ENCODE measurements at places on chromosomes 12 and 14.

- DNase-seq = no peak
Measured at GRCh38 chr12:55822228-55822627, 4.4 kb downstream of the ORMDL2 start.

- DNase-seq = no peak
Measured at GRCh38 chr12:90562671-90563070, 392.3 kb downstream of the CCER1 start.

DNA sequence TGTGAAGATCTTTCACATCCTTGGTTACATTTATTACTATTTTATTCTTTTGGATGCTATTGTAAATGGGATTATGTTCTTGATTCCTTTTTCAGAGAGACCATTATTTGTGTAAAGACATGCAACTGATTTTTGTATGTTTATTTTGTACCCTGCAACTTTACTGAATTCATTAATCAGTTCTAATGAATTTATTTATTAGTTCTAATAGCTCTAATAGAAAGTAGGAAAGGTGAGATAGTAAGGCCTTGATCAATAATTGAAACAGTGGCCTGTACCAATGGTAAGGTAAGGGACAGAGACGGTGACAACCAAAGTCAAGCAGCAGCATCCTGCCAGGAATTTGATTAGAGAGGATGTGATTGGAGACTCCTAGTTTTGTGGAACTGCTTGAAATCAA lies 224.1 kb downstream of the PHLDA1 start:
- no peak for DNase-seq

DNA sequence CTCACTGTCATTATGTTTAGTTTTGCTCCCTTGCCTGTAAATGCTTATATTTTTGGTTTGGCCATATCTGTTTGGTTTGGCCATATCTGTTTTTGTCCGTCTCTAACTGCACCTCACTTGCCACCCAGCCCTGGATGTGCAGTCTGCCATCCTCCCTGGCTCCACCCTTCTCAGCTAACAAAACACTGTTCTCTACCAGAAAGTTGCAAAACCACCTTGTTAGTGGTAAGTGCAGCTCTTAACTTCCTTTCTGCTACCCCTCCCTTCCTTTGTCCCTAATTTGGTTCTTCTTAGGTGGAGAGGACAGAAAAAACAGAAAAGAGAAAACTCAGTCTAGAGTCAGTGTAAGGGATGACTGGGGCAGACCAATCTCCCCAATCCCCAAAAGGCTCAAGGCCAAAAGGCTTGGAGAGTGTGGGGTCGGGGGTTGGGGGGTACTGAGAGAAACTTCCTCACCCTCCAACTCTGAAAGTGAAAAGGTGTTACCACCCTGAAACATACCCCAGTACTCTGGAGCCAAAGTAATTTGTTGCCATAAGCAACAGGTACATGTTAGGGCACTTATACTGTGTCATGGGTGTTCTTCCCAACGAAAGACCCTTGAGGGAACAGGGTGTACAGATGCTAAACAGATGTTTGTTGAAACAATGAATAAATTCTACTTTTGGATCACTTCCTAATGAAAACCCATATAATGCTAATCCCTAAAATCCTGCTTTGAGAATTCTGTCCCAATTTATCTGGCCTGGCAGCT lies 5.0 kb downstream of the BIN2 start:
- DNase-seq = no peak

DNA sequence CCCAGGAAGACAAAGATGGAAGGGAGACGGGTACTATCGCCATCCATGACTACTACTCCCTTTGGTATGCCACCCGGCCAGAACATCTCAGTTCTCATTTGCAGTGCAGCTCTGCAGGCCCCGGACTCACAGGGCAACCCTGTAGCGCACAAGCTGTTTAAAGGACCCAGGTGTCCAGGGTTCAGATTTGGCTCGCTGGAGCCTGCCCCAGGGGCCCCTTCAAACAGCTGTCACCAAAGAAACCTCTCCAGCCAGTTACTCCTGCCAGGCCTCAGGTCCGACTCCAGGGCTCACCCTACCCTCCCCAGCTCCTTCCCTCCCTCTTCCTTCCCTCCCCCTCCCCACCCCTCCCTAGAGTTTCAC lies 5.5 kb upstream of the CHD4 start:
- DNase-seq = no peak

- no peak for DNase-seq
Measured at GRCh38 chr14:69093631-69094421, 59.1 kb downstream of the DCAF5 start.

GRCh38 chr12:1369938-1370500 lies 224.4 kb downstream of the FBXL14 start:
- DNase-seq = no peak

DNA sequence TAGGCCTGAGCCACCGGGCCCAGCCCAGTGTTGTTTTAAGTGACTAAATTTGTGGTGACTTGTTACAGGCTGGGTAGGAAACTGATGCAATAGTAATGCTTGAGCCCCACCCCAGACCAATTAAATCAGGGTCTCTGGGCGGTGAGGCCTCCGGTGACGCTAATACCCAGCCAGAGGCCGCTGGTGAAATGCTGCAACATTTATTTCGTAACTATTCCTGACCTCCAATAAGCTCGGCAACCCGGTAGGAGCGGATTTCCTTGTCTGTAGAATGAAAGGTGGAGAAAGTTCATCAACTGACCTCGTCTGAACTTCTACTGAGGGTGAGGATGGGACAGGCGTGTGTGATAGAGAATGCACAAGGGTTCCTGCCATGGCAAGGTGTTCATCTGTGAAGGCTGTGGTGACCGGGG lies 42.3 kb downstream of the FZD10 start:
- no peak for DNase-seq

GRCh38 chr12:106248312-106248845 lies 559 bp upstream of the CKAP4 start:
- no peak for DNase-seq

DNA sequence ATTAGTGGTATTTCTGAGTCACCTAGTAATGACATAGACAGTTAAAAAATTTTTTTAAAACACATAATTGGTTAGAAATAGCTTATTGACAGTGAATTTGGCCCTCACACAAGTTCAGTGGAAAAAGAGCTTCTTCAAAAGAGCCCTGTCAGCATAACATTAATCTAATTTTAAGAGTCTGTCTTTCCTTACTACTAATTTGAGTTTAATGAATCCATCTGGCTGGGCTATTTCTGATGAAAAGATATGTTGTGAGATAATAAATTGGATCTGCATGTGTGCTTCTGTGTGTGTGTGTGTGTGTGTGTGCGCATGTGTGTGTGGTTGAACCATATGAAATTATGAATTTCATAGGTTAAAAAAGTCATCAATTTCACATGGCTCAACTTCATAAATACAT lies 1045.2 kb downstream of the FLRT2 start:
- no peak for DNase-seq

DNA sequence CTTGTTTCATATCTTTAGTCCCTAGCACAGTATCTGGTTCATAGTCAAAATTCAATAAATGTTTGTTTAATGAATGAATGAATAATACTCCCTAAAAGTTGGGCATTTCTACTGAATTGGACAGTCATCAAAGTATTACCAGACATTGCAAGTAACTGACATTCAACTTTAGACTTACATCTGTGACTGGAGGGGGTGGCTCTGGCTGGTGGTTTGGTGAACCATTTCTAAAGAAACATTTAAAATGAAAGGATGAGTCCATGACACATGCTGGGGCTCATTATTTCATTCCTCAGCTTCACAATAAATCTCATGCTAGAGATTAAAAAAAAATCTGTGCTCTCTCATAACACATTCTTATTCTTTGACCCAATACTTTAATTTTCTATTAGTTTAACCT lies 20.6 kb upstream of the CSRNP2 start:
- DNase-seq = no peak

- no peak for DNase-seq
Measured at GRCh38 chr14:104898870-104899510, 25.7 kb upstream of the PLD4 start.

- DNase-seq = no peak
Measured at GRCh38 chr14:94636744-94637412, 24.7 kb downstream of the SERPINA3 start.

GRCh38 chr12:14834509-14834908 lies 8.8 kb downstream of the ART4 start:
- no peak for DNase-seq

DNA sequence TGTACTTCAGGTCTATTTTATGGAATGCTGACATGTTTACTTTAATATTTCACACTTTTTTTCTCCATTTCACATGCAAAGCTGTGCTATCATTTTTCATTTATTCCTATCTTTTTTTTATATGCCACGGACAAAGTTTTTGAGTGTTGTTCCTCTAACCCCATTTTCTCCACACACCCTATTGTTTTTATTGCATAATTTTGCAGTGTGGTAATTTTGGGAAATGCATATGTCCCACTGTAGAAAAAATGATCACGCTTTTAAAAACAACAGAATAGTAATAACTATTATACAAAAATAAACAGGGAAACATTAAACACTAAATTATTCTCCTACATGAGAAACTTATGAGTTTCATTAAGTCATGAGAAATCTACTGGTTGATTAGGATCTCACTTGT lies 14.2 kb downstream of the ZFC3H1 start:
- DNase-seq = no peak

DNA sequence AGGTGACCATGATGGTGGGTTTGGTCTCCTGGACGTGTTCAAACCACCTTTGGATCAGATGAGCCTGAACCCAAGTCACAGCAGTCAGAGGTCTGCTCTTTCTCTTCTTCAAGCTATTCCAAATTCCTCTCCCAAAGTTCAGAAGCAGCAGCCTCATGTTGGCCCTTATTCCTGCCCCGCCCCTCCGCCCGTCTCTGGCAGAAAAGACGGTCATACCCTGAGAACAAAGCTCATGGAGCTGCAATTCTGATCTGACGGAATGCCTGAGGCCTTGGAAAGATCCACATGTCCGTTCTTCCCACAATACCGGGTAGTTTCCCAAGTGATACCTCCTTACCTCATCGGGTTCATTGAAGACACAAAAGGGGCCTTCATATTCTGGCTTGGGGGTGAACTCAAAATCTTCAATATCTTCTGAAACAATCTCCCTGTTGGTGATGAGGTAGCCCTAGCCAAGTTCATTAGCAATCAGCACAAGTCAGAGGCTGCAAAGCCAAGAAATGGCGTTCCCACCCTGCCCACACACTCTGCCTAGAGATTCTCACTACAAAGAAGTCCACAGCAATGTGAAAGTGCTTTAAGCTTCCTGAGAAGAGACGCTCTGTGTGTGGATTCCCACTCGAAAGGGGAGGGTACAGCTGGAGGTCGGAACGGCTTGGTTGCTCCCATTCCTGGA lies 11.2 kb downstream of the POLE start:
- DNase-seq = no peak

- no peak for DNase-seq
Measured at GRCh38 chr12:100375038-100375735, 18.3 kb downstream of the SLC17A8 start.

DNA sequence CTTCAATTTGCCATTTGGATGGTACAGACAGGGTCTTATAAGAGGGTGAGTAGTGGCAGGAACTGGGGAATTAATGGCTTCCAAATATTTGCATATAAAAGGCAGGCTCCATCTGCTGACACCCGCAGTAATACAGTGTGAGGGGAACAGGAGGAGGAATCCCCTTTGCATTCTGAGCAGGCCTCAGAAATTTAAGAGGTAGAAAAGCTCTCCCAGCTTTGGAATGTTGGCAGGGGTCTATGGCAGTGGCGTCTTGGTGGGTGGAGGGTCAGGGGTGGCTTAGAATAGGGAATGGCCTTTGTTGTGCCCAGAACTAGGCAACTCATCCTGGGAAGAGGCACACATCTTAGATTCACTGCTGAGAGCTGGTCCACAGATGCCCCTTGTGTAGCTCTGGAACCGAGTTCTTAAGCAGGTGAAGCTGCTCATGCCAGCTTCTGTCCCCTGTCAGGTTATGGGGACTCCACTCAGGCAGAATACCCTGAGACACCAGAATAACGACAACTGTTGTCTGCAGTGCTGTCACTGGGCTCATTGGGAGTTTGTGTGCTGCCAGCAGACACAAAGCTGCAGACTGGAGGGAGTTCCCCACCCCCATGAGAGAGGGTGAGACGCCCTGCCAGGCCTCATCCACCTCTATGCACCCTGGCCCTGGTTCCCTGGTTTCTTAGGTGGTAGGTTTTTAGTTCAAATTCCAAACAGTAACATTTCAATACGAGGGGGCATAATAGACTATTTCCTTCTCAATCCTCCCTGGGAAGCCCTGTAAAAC lies 190.2 kb downstream of the MON2 start:
- no peak for DNase-seq

DNA sequence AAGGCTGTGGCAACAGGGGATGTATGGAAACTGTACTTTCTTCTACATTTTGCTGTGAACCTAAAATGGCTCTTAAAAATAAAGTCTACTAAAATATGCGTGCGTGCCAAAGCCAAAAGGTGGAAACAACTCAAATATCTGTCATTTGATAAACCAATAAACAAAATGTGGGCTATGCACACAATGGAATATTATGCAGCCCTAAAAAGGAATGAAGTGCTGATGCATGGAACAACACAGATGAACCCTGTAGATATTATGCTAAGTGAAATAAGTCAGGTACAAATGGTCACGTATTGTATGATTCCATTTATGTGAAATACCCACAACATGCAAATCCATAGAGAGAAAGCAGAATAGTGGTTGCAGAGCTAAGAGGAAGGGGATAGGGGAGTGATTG lies 8.0 kb downstream of the CACNA2D4 start:
- no peak for DNase-seq

- no peak for DNase-seq
Measured at GRCh38 chr12:124684971-124685688, 117.7 kb upstream of the NCOR2 start.

DNA sequence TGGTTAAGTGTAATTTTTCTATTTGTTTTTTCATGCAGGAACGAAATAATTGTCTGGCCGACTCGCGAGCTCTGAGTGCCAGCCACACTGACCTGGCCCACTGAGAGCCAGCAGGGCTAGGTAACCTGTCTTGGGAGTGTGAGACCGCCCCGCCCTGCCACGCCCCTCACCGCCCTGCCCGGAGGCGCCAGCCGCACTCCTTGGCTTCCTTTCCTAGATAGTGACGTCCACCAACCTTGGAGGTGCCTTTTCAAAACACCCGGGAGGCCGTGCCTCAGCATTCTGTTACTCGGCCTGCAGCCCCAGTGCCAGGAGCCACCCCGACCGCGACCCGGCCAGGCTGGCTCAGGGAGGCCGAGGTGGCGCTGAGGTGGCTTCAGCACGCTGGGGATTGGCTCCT lies 21.7 kb downstream of the XRCC3 start:
- DNase-seq = no peak

- DNase-seq = no peak
Measured at GRCh38 chr14:74638066-74638465, 26.0 kb upstream of the LTBP2 start.

GRCh38 chr12:110853836-110854235 lies 7.0 kb downstream of the CCDC63 start:
- DNase-seq = no peak

DNA sequence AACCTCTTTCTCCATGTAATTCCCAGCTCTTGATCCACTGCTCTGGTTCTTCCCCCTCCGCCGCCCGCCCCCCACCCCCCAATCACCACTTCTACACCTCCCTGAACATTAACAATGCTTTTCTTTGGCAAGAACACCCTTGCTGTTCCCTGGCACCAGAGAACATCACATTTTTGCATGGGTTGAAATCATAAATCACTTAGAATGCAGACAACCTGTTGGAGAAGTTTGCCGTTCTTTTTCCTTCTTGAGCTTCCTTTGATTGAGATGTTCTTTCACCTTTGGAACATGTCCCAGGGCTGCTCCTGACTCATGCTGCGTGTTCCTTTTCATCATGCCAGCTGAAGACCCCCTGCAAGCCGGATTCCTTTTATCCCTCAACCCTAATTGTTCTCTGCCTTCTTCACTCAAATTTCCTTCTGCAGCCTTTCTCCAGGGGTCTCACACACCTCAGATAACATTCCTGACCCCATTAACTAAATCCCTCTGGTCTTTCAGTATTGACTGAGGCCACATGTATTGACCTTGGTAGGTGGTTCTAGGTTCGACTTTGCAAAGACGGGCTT lies 294.1 kb upstream of the TMPO start:
- DNase-seq = no peak

All from non-pigmented ciliary epithelial cell (primary cell).